Body of pancreas (tissue), 4 donors: ENCODE measurements at places on chromosomes 11 and 22.

- no peaks in the 10 kb centered on the region for H3K36me3 ChIP-seq
- no peak overlapping the region for H3K4me3 ChIP-seq
- H3K27ac ChIP-seq: no peak overlapping the region
- H3K4me1 ChIP-seq: no peaks in the 10 kb centered on the region
These were observed 36.4 kb upstream of the BID start for GRCh38 chr22:17810570-17811116.

GRCh38 chr22:27347951-27348350 is 453.6 kb downstream of the MN1 start:
- no peak for DNase-seq
- H3K4me1 ChIP-seq: peaks cover 20% of the 10 kb centered on the region
- no peak overlapping the region for H3K4me3 ChIP-seq
- no peaks in the 10 kb centered on the region for H3K36me3 ChIP-seq

- no peaks in the 10 kb centered on the region for H3K36me3 ChIP-seq
- DNase-seq: no peak
- H3K4me1 ChIP-seq: peaks cover 91% of the 10 kb centered on the region
- H3K27ac ChIP-seq: peak overlapping the region; percentile 63
These were observed 149.4 kb downstream of the DBX1 start for GRCh38 chr11:20010851-20011225.

DNA sequence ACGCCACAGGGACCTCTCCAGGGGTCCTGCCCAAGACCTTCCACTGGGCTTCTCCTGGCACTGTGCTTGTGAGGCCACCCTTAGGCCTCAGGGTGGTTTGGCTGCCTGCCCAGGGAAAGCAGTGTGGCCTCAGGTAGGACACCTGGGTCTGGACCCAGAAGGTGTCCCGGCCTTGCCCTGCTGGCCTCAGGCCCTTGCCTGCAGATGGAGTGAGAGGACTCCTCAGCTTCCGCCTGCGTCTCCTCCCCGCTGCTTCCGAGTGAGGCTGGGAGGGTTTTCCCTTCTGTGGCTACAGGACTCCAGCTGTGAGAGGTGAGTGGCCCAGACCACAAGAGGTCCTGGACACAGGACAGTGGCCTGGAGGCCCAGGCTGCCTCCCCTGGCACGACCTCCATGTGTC is 60.4 kb downstream of the WNT7B start:
- no peaks in the 10 kb centered on the region for H3K36me3 ChIP-seq
- DNase-seq: no peak
- H3K27ac ChIP-seq: no peak overlapping the region
- peaks cover 59% of the 10 kb centered on the region for H3K4me1 ChIP-seq

DNA sequence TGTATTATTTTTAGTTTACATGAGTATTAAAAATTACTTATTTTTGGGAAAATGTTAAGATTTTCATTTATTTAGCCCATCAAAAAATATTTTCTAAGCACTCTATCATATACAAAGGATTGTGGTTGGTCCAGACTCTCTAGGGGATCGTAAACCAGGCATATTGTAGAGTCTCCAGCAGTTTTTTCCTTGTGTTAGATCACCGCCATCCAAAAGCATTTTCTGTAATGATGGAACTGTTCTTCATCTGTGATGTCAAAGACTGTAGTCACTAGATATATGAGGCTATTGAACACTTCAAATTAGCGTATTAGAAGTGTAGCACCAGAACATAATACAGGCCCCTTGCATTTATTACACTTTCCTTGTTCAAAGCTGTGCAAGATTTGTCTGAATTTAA is 154.9 kb downstream of the SBF2 start:
- H3K4me3 ChIP-seq: no peak overlapping the region
- H3K27ac ChIP-seq: no peak overlapping the region
- no peak for DNase-seq
- no peaks in the 10 kb centered on the region for H3K36me3 ChIP-seq
- H3K27me3 ChIP-seq: no peaks in the 10 kb centered on the region
- H3K4me1 ChIP-seq: no peaks in the 10 kb centered on the region
